KBM-7 (cell line): ENCODE measurements at places on chromosomes 16 and 17.

DNA sequence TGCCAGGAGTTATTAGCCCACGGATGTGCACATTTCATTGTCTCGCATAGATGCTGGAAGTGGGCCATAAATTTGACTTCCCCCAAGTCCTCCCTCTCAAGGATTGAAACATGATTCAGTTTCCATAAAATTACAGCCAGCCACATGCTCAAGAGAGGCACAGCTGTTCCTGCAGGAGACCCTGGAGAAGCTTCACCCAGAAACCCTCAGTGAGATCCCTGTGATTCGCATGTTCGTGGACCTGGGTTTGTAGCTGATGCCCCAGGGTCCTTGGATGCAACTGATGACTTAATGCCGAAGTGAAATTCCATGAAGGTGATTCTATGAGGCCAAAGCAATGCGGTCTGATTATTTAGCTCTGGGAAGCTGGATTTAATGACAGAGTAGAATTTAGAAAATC is 24.7 kb upstream of the AQP8 start:
- DNase-seq: no peak

DNA sequence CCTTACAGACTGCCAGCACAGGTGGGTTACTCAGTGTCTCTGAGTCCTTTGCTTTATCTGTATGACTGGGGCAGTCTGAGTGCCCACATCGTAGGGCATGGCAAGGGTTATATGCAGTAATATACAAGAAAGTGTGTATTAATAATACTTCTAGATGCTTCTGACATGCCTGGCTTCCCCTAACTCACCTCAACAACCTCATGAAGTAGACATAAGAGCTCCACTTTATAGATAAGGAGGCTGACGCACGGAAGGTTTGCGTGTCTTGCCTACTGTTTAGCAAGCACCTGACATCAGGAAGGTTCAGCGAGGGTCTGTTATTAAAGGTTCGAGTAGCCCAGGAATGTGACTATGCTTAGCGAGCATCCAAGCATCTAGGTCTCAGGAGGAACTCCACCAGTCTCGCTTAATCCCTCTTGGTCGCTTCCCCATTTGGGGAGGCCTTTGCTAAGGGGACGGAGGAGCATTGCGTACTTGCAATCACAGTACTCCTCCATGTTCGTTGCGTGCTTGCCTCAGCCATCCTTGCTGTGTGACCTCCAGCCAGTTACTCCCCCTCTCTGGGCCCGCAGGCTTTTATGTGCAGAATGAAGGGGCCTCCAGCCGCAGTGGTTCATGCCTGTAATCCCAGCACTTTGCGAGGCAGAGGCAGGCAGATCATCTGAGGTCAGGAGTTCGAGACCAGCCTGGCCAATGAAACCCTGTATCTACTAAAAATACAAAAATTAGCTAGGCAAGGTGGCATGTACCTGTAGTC is 1.6 kb downstream of the KCNG4 start:
- no peak for DNase-seq

DNA sequence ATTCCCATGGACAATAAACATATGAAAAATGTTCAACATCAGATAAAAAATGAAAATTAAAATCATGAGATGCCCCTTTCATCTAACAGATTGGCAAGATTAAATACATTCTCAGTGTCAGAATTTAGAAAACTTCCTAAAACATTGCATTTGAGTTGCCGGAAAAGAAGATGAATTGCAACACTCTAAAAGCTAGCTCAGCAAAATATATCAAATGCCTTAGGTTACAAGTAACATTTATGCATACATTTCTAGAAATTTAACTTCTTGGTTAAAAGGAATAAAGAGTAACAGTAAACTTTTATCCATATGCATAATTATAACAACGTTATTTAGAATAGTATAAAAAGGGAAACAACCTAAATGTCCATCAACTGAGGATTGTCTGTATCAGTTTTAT is 239.0 kb downstream of the PMP22 start:
- no peak for DNase-seq

GRCh38 chr17:56897646-56898424 is 16.0 kb downstream of the TRIM25 start:
- DNase-seq: no peak

- no peak for DNase-seq
Observed at GRCh38 chr16:10959161-10959560, 14.8 kb downstream of the CLEC16A start.

GRCh38 chr17:50045154-50045553 is 10.8 kb upstream of the ITGA3 start:
- DNase-seq: no peak
